ENCODE measurements at places on chromosomes 6 and 20.

GRCh38 chr20:33820362-33820761 is 9.2 kb downstream of the CHMP4B start:
- H3K36me3 ChIP-seq, result no peaks in the 10 kb centered on the region
- H3K4me1 ChIP-seq, result peaks cover 23% of the 10 kb centered on the region
- H3K4me3 ChIP-seq, result no peak overlapping the region
- H3K27me3 ChIP-seq, result no peaks in the 10 kb centered on the region
- H3K27ac ChIP-seq, result no peak overlapping the region
- DNase-seq, result no peak

GRCh38 chr6:138278326-138278725 is 60.0 kb upstream of the PBOV1 start:
- H3K27me3 ChIP-seq, result no peaks in the 10 kb centered on the region
- H3K4me1 ChIP-seq, result no peaks in the 10 kb centered on the region
- no peak overlapping the region for H3K27ac ChIP-seq
- H3K36me3 ChIP-seq, result no peaks in the 10 kb centered on the region

DNA sequence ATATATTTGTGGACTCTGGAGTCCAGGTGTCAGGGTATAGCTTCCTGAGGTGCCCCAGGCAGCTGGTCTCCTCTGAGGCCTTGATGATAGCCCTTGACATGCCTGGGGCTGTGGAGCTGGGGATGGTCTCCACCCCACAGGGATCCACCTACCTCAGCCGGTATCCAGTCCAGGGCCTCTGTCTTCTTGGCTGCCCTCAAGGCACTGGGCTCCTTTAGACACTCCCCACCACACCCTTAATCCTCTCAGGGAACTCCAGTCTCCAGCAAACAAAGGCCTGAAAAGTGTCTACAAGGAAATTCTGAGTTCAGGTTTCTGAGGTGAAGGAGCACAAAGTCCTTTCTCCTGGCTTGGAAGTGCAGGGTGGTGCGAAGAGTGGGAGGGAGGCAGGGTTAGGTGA is 44.6 kb upstream of the DDR1 start:
- no peak overlapping the region for H3K27ac ChIP-seq
- H3K4me3 ChIP-seq, result no peak overlapping the region
- H3K27me3 ChIP-seq, result no peaks in the 10 kb centered on the region
- DNase-seq, result no peak
- no peaks in the 10 kb centered on the region for H3K36me3 ChIP-seq
- H3K4me1 ChIP-seq, result peaks cover 43% of the 10 kb centered on the region

- H3K36me3 ChIP-seq, result no peaks in the 10 kb centered on the region
- no peak overlapping the region for H3K27ac ChIP-seq
- peaks cover 91% of the 10 kb centered on the region for H3K27me3 ChIP-seq
- peaks cover 63% of the 10 kb centered on the region for H3K4me1 ChIP-seq
Observed at GRCh38 chr20:57263801-57264792, 2.3 kb downstream of the BMP7 start.

- H3K4me1 ChIP-seq, result peaks cover 4% of the 10 kb centered on the region
- DNase-seq, result no peak
- peaks cover 5% of the 10 kb centered on the region for H3K27me3 ChIP-seq
- no peak overlapping the region for H3K27ac ChIP-seq
Observed at GRCh38 chr6:72414657-72415056, 207.2 kb upstream of the KCNQ5 start.

Measured in neural crest cell (in vitro differentiated cells).